ENCODE measurements at places on chromosomes 1 and 21.

DNA sequence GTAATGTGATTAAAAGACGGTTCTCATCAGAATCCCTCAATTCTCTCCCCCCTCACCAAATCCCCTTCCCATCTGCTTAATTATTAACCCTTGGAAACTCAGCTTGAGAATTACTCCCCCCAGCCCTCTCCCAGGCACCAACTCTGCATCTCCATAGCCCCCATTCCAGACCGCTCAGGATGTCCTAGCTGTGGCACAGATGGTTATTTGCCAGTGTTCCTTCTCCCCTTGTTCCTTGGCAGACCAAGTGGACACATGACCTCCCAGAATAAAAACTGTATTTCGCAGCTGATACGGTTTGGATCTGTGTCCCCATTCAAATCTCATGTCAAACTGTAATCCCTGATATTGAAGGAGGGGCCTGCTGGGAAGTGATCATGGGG is 14.6 kb downstream of the HENMT1 start:
- no peak for DNase-seq

- no peak for DNase-seq
Measured at GRCh38 chr1:42841440-42842147, 4.8 kb upstream of the ZNF691 start.

GRCh38 chr1:29333008-29333407 is 96.7 kb downstream of the PTPRU start:
- DNase-seq: no peak

GRCh38 chr1:65554829-65555228 is 134.4 kb downstream of the LEPR start:
- no peak for DNase-seq

GRCh38 chr1:223176437-223176836 is 33.4 kb upstream of the TLR5 start:
- no peak for DNase-seq

GRCh38 chr1:193706766-193707165 is 520.4 kb upstream of the B3GALT2 start:
- DNase-seq: peak; percentile 36

DNA sequence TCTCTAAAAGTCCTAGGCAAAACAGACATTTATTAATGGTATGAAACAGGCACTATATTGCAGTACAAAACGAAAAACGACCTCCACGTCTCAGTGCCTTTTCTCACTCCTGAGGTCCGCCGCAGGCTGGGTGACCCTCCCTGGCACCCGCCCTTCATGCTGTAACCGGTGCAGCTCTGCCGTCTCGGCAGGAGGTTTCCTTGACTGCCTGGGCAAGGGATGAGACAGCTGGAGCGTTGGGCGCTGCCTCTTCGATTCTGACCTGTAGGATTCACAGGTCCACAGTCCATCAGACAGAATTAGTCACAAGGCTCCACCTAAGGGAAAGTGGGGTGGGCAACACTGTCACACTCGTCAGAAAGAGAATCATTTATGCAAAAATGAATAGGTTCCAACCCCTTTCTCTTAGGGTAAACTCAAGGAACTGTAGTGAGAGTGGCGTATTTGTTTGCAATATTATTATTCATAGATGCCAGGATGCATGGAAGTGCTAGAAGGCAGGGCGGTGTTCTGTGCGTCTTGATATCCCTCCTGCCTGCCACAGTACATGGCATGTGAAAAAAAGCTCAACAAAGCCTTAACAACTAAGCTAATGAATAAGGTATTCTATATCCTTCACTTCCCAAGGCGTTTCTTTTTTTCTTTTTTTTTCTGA is 23.5 kb upstream of the ZBTB18 start:
- no peak for DNase-seq

- DNase-seq: no peak
Measured at GRCh38 chr1:161710560-161710959, 3.5 kb downstream of the FCRLA start.

GRCh38 chr1:111174070-111174469 is 26.4 kb downstream of the DENND2D start:
- DNase-seq: no peak

- DNase-seq: no peak
Measured at GRCh38 chr1:104229860-104230259, 480.2 kb downstream of the AMY1C start.

DNA sequence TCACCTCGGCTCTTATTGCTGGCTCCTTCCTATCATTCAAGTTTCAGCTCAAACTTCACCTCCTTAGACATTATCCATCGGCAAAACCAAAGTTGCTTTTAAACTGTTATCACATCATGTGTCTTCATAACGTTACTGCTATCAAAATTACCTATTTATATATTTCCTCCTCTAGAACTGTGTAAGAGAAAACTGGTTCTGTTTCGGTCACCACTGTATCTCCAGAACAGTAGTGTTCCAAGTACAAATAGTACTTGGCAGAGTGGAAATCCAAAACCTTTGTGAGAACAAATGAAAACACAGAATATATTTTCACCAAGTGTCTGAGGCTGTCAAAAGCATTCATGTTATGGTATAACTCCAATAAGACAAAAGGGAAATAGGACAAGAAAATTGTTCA is 9.1 kb downstream of the ZRANB2 start:
- no peak for DNase-seq

DNA sequence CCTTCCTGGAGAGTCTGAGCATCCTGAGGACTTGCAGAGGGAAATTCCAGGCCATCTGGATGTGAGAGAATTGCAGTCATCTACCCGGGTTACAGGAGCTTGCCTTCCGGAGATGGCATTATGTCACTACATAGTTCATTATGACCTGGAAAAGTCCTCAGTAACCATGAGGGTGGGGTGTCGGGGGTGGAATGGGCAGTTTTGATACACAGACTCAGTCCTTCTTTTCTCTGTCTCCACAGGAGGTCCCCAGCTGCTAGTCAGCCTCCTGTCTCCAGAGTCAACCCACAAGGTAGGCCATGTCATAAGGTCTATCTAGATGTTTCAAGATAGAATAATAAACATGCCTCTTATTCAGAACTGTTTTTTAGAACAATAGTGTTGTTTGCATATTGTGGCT is 268.2 kb upstream of the SGIP1 start:
- DNase-seq: peak; percentile 52

GRCh38 chr1:7677815-7678214 is 93.3 kb upstream of the VAMP3 start:
- DNase-seq: no peak

DNA sequence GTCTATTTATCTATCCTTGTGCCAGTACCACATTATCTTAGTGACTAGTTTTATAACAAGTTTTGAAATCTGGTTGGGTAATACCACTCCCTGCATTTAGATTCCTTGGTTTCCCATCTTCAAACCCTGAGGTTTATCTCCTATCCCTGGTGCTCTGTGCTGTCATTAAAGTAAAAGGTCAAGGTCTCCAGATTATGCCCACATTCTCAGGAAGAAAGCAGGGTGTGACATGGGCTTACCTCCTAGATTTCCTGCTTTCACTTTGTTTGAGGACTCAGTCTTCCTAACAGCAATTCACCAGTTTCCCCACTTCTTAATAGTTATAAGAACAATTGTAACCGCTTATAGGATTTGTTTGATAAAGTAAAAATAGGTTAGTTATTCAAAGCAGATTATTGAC is 86.0 kb downstream of the CACHD1 start:
- DNase-seq: no peak

GRCh38 chr1:3577300-3577699 is 34.0 kb downstream of the MEGF6 start:
- DNase-seq: no peak

DNA sequence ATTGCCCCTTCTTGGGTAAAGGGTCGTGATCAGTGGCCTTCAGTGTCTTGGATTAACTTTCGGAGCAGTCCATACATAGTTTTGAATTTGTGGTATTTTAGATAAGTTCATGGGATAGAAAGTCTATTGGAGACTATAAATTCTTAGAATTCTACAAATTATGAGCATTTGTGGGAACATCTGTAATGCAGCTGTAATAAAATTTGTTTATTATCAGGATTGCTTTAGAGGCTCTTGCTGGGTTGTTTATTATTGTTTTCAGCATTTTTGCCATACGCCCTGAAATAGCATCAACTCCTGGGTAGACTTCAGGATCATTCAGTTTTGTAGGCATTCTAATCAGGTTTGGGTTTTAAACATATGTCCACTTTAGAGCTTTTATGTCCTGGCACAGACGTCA is 16.1 kb downstream of the LAMC1 start:
- DNase-seq: no peak

GRCh38 chr1:227895828-227896685 is 51.7 kb downstream of the WNT9A start:
- no peak for DNase-seq

DNA sequence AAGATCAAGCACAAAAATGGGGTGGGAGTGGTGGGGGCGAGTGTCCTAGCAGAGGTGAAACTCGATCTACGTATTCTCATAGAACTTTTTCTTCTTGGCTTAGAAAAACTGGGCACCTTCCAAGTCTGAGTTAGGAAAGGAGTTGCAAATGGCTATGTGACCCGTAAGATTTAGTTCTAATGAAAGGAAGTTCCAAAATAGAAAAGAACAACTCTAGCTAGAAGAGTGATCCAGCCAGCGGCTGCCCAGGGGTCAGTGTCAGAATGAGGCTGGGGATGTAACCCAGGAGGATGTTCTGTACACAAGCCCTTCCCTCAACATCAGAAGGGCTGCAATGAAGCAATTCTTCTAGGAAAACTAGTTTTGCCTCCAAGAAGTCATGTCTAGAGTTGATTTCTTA is 5.2 kb downstream of the MTARC1 start:
- no peak for DNase-seq

- DNase-seq: peak; percentile 11
Measured at GRCh38 chr1:237152506-237153335, 110.7 kb downstream of the RYR2 start.

- DNase-seq: no peak
Measured at GRCh38 chr1:23567996-23568607, 8.8 kb upstream of the ID3 start.

GRCh38 chr1:33142483-33143064 is 39.3 kb downstream of the TRIM62 start:
- DNase-seq: no peak

- DNase-seq: no peak
Measured at GRCh38 chr1:21114431-21114830, 62.3 kb downstream of the EIF4G3 start.

GRCh38 chr1:226002667-226003501 is 3.7 kb upstream of the SDE2 start:
- peak; percentile 62 for DNase-seq

GRCh38 chr21:42659416-42660117 is 6.1 kb downstream of the PDE9A start:
- no peak for DNase-seq

DNA sequence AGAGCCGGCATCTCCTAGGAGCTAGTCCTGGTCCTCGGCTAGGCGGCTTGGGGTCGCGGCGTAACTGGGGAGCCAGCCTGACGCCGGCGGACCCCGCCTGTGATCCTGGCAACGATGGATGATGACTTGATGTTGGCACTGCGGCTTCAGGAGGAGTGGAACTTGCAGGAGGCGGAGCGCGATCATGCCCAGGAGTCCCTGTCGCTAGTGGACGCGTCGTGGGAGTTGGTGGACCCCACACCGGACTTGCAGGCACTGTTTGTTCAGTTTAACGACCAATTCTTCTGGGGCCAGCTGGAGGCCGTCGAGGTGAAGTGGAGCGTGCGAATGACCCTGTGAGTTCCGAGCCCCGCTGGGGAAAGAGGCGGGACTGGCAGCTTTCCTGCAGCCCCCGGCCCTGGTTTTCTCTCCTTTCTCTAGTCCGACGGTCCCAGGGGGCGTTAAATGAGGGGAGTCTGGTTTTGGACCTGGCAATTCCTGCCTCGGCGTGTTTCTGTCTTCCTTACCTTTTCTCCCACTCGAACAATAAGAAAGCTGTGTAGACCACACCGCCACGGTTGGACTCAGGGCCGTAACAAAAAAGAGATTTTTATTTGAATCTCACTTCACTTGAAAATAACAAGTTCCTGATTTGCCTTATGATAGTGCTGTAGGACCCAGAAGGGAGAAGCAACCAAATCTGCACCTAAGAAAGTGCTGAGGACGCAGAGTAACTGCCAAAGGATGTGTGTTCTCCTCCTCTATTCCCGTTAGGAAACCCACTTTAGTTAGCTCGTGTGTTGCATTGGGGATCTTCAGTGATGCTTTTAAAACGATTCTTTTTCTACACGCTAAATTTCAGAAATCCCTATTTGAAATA is at the start of gene SPRTN:
Gene SPRTN (plus strand): TSS at position 24 of the 859 bp plus-strand sequence. CDS start 91 bp downstream, at position 115.
- DNase-seq: peak; percentile 38

GRCh38 chr1:116165572-116165971 is 54.4 kb downstream of the MAB21L3 start:
- no peak for DNase-seq

DNA sequence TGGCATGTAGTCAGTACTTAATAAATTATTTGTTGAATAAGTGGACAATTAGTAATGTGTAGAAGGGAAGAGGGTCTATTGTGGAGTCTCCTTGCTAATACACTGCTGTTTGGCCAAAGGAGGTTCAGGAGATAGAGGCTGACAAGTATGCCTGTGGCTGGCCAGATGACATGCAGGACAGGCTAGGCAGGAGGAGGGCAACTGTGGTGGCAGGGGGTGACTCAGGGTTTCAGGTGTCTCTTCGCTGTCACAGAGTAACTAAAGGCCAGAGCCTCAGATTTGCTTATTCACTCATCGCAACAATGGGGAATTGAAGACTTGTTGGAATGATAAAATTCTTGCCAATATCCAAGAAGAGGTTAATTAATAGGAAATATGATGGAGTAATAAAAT is 33.1 kb downstream of the THRAP3 start:
- no peak for DNase-seq

DNA sequence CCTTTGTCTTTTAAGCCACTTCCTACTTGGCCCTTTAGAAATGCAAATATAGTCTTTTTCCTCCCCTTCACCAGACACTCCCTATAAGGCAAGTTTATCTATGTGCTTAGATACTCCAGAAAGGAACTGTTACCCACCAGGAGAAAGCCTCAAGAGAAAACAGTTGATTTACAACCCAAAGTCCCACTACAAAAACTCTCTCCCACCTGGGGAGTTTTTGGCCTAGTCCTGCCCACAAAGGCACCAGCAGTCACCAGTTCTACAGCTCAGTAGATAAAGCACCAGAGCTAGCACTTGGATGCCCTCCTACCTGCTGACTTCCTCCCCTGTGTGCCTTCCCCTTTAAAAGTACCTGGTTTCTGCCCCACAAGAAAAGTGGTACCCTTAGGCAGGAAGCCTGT is 27.7 kb upstream of the HAO2 start:
- DNase-seq: no peak

DNA sequence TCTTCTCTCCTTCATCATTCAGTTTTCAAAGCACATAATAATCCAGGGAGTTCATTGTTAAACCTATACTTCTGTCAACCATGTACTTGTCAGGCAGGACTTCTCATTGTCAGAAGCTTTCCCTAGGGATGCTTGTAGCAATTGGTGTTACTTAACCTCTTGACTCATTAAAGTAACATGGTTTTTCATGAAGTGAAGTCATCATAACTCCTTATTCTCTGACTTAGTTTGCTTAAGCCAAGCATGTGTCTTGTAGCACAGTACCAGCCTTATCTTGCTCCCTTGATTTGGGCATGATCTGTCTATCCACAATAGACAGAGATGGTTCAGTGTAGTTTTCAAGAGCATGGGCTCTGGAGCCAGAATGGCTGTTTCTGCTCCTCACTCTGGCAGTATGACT is 45.3 kb downstream of the LRIG2 start:
- no peak for DNase-seq

Measured in ELR (cell line).